Mesothelial cell of epicardium (in vitro differentiated cells): ENCODE measurements at places on chromosomes 2 and 18.

GRCh38 chr18:29661924-29662323, 1380.6 kb downstream of the DSC3 start:
- H3K27ac ChIP-seq: no peak overlapping the region
- no peak for DNase-seq
- H3K36me3 ChIP-seq: no peaks in the 10 kb centered on the region
- no peaks in the 10 kb centered on the region for H3K27me3 ChIP-seq
- H3K4me1 ChIP-seq: peaks cover 1% of the 10 kb centered on the region
- H3K4me3 ChIP-seq: no peak overlapping the region

GRCh38 chr18:62637403-62637802, 77.9 kb upstream of the PHLPP1 start:
- no peak overlapping the region for H3K27ac ChIP-seq
- H3K27me3 ChIP-seq: no peaks in the 10 kb centered on the region
- DNase-seq: no peak
- H3K4me3 ChIP-seq: no peak overlapping the region

- no peaks in the 10 kb centered on the region for H3K36me3 ChIP-seq
- H3K4me1 ChIP-seq: peaks cover 18% of the 10 kb centered on the region
- H3K27me3 ChIP-seq: no peaks in the 10 kb centered on the region
- no peak overlapping the region for H3K4me3 ChIP-seq
Measured at GRCh38 chr2:215841175-215841816, 172.1 kb downstream of the MREG start.

DNA sequence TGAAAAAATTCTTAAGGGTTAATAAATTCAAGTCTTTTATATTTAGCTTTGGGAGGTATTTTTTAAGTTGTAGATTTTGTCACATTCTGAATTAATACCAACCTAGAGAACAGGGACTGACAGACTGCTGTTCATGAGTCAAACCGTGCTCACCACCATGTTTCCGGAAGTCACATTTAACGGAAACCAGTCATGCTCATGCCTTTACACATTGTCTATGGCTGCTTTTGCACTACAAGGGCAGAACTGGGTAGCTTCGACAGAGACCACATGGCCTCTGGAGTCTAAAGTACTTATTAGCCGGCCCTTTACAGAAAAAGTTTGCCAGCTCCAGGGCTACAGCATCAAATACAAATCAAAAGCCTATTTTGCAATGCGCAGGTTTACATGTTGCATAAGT, 33.3 kb downstream of the LONRF2 start:
- no peak overlapping the region for H3K27ac ChIP-seq
- peaks cover 13% of the 10 kb centered on the region for H3K36me3 ChIP-seq
- DNase-seq: no peak

- H3K27ac ChIP-seq: no peak overlapping the region
- no peak overlapping the region for H3K4me3 ChIP-seq
- no peaks in the 10 kb centered on the region for H3K4me1 ChIP-seq
Measured at GRCh38 chr2:8203364-8203763, 478.5 kb upstream of the ID2 start.

DNA sequence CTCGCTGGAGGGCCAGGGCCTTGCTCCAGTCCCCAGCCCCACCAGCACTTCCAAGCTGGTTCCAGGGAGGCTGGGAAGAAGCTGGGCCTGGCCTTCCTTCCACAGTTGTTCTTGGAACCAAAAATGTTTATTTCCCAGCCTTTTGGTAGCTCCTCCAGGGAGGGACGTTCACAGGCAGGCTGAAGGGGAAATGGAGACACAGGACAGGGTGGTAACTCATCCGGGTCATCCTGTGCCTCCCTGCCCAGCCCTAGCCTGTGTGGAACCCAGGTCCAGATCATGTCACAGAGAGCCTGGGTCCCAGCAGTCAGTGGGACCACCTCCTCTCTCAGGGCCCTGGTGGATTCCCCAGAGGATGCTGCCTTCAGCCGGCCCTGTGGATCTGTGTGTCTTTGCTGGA, 12.5 kb upstream of the ARMC9 start:
- peaks cover 15% of the 10 kb centered on the region for H3K4me1 ChIP-seq
- H3K4me3 ChIP-seq: no peak overlapping the region
- H3K27me3 ChIP-seq: peaks cover 9% of the 10 kb centered on the region
- H3K27ac ChIP-seq: no peak overlapping the region
- DNase-seq: no peak
- no peaks in the 10 kb centered on the region for H3K36me3 ChIP-seq

DNA sequence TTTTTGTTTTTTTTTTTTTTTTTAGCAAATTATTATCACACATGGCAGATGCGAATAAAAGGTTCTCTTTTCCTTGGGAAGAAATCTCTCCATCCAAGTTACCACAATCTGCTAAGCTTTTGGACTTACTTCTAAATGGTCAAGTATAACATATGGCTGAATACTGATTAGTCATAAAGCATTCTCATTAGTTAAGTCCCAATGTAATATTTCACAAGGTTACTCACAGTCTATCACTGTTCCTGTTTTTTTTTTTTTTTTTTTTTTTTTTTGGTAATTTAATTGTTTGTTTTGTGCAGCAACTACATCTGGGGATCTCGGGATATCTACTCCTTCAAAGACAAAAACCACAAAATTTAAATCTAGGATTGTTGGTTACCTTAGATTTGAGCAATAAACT, 771.7 kb downstream of the CPS1 start:
- no peak overlapping the region for H3K27ac ChIP-seq
- no peaks in the 10 kb centered on the region for H3K27me3 ChIP-seq
- no peak overlapping the region for H3K4me3 ChIP-seq
- H3K4me1 ChIP-seq: peaks cover 3% of the 10 kb centered on the region
- H3K36me3 ChIP-seq: no peaks in the 10 kb centered on the region
- DNase-seq: no peak

- H3K36me3 ChIP-seq: no peaks in the 10 kb centered on the region
- H3K27me3 ChIP-seq: peaks cover 50% of the 10 kb centered on the region
- no peak overlapping the region for H3K4me3 ChIP-seq
- no peak for DNase-seq
Measured at GRCh38 chr18:13799396-13799795, 24.6 kb upstream of the MC5R start.

DNA sequence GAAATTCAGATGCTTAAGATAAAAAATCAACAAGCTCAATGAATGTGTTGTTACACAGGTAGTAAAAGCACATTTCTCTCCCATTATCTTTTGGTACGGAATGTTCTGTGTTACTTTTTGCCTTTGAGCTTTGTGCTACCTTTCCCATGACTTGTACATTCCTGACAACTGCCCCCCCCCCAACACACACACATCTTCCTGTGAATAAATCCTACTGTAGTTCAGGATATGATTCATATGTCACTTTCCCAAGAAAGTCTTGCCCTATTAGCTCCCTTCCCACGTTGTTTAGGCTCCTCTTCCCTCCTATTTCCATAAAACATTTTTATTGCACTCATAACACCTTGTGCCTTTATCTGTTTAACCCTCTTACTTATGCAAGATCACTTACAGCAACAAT, 442.6 kb upstream of the LRATD1 start:
- H3K27me3 ChIP-seq: no peaks in the 10 kb centered on the region
- DNase-seq: no peak
- H3K36me3 ChIP-seq: no peaks in the 10 kb centered on the region
- peaks cover 22% of the 10 kb centered on the region for H3K4me1 ChIP-seq

DNA sequence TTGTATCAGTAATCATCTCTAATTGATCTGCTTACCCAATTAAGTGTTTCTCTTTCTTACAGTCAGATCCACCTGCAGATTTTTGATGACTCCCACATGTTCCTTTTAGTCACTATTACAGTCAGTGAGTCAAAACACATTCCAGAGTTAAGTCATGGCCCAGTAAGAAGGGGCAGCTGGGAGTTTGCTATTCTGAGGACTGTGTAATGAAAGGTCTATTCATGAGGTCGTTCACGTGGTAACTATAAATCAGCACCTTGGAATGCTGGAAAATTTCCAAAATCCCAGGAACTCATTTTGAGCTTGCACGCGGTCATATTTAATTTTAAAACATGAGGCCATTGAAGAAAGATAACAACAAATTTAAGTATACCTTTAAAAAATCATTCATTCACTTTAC, 252.5 kb downstream of the XIRP2 start:
- H3K4me1 ChIP-seq: peaks cover 48% of the 10 kb centered on the region
- H3K27me3 ChIP-seq: peaks cover 1% of the 10 kb centered on the region
- no peak overlapping the region for H3K4me3 ChIP-seq
- H3K27ac ChIP-seq: peak overlapping the region; percentile 94

DNA sequence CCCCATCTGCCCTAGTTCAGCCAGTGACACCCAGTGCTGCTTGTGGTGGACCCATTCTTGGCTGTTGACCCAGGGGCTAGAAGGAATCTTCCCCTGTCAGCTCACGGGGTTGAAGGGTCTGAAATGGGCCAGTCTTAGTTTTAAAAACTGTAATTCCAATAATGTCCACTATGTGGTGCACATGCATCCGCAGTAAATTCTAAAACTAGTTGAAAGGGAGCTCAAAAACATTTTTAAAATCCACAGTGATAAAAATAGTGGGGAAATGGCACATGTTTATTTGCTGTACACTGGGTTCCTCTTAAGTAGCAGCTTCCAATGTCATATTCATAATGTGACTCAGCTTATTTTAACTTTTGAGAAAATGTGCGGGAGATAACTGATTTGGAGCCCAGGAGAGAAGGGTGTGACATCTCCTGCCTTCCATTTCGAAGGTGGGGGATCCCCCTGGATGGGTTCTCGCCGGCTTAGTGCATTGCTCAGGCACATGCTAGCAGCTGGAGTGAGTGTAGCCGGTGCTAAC, 32.8 kb downstream of the GRHL1 start:
- H3K27ac ChIP-seq: no peak overlapping the region
- no peak overlapping the region for H3K4me3 ChIP-seq
- no peaks in the 10 kb centered on the region for H3K27me3 ChIP-seq
- no peaks in the 10 kb centered on the region for H3K36me3 ChIP-seq

DNA sequence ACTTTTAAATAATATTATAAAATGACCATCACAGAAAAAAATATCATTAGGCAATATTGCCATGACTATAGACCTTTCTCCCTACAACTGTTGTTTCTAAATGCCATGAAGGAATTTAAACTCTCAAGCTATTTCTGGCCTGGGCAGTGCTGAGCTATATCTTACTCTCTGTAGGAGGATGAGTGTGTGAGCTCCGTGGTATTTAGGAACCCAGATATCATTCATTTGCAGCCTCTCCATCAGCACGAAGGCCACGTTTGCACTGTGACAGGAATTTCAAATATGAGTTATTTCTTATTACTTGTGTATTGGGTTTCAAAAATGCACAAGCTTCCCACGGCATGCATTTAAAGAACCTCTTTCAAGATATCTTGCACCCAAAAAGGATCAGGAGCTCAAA, 35.0 kb upstream of the SOX11 start:
- no peaks in the 10 kb centered on the region for H3K36me3 ChIP-seq
- DNase-seq: no peak
- H3K27me3 ChIP-seq: no peaks in the 10 kb centered on the region
- H3K27ac ChIP-seq: no peak overlapping the region
- H3K4me1 ChIP-seq: peaks cover 5% of the 10 kb centered on the region

DNA sequence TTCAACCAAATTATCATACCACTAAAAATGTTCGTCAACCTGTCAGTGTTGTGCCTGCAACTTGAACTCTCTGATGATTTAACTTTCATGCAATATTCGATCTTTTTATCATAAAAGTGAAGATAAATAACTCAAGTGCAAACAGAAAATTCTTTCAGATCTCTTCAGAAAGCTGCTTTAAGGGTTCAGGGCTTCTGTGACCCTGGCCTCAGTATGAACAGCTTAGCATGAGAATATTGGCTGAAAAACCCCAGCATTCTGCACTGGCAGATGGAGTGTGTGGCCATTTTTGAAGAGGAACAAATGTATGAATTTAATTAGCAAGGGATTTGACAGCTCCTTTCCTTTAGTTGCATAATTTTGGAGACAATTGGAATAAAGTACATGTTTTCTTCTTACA, 851.4 kb upstream of the SOX11 start:
- H3K4me1 ChIP-seq: peaks cover 3% of the 10 kb centered on the region
- no peak overlapping the region for H3K27ac ChIP-seq
- H3K36me3 ChIP-seq: no peaks in the 10 kb centered on the region
- no peak for DNase-seq

GRCh38 chr2:65018141-65018582, 29.0 kb downstream of the SLC1A4 start:
- DNase-seq: no peak
- H3K36me3 ChIP-seq: peaks cover 6% of the 10 kb centered on the region
- peaks cover 3% of the 10 kb centered on the region for H3K4me1 ChIP-seq
- no peak overlapping the region for H3K4me3 ChIP-seq

- no peak overlapping the region for H3K27ac ChIP-seq
- peaks cover 6% of the 10 kb centered on the region for H3K4me1 ChIP-seq
- H3K4me3 ChIP-seq: no peak overlapping the region
- peaks cover 11% of the 10 kb centered on the region for H3K36me3 ChIP-seq
- H3K27me3 ChIP-seq: no peaks in the 10 kb centered on the region
Measured at GRCh38 chr2:160045703-160046210, 16.7 kb downstream of the PLA2R1 start.

GRCh38 chr18:44823782-44824181, 143.1 kb downstream of the SETBP1 start:
- H3K27me3 ChIP-seq: no peaks in the 10 kb centered on the region
- H3K27ac ChIP-seq: no peak overlapping the region
- H3K36me3 ChIP-seq: peaks cover 2% of the 10 kb centered on the region
- peaks cover 64% of the 10 kb centered on the region for H3K4me1 ChIP-seq
- no peak overlapping the region for H3K4me3 ChIP-seq

- DNase-seq: no peak
- peaks cover 3% of the 10 kb centered on the region for H3K36me3 ChIP-seq
- no peaks in the 10 kb centered on the region for H3K4me1 ChIP-seq
- no peak overlapping the region for H3K4me3 ChIP-seq
- H3K27me3 ChIP-seq: no peaks in the 10 kb centered on the region
- H3K27ac ChIP-seq: no peak overlapping the region
Measured at GRCh38 chr18:12621742-12622306, 36.1 kb downstream of the SPIRE1 start.

GRCh38 chr2:226048611-226049010, 649.1 kb downstream of the NYAP2 start:
- peaks cover 8% of the 10 kb centered on the region for H3K4me1 ChIP-seq
- DNase-seq: no peak
- H3K4me3 ChIP-seq: no peak overlapping the region

- no peak overlapping the region for H3K4me3 ChIP-seq
- H3K27me3 ChIP-seq: no peaks in the 10 kb centered on the region
- H3K36me3 ChIP-seq: no peaks in the 10 kb centered on the region
- H3K4me1 ChIP-seq: peaks cover 51% of the 10 kb centered on the region
Measured at GRCh38 chr2:239264492-239264837, 136.4 kb downstream of the HDAC4 start.

- no peak for DNase-seq
- H3K4me1 ChIP-seq: peaks cover 28% of the 10 kb centered on the region
- H3K27me3 ChIP-seq: no peaks in the 10 kb centered on the region
- no peak overlapping the region for H3K4me3 ChIP-seq
- no peaks in the 10 kb centered on the region for H3K36me3 ChIP-seq
Measured at GRCh38 chr18:31819925-31820229, 59.2 kb upstream of the SLC25A52 start.

DNA sequence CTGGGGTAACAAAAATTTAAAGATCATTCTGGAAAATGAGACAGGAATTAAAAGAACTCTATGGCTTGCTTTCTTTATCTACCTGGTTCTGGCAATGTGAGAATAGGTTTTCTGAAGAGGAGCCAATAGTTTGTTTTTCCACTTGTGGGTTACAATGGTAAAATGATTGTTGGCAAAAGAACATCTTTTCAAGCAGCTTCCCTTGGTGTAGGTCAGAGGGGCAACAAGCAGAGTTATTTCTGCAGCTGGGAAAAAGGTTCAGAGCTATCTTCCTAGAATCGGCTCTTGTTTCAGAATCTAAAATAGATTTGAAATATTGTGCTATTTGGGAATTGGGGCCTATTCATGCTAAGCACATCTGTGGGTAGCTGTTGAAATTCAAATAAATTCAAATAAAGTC, 11.5 kb upstream of the TSPYL6 start:
- H3K4me1 ChIP-seq: no peaks in the 10 kb centered on the region
- DNase-seq: no peak
- peaks cover 7% of the 10 kb centered on the region for H3K36me3 ChIP-seq
- H3K27ac ChIP-seq: no peak overlapping the region
